NCI-H1092 treated with DMSO at 0.1 percent for 48 hours (cell line): ENCODE measurements at places on chromosomes 3 and 15.

DNA sequence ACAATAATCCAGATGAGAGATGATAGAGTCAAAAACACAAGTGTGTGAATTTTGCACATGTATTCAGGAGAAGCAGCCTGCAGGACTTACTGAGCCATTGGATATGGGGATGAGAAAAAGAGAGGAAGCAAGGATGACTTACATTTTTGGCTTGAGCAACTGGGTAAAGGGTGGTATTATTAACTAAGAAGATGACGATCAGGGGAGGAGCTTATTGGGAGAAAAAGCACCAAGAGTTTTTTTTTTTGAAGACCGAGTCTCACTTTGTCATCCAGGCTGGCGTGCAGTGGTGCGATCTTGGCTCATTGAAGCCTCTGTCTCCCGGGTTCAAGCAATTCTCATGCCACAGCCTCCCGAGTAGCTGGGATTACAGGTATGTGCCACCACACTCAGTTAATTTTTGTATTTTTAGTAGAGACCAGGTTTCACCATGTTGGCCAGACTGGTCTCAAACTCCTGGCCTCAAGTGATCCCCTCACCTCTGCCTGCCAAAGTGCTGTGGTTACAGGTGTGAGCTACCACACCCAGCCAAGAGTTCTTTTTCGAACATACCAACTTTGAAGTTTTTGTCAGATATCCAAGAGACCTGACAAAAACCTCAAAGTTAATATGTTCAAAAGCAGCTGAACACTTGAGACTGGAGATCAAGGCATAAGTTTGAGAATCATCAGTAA is 14.8 kb upstream of the SH3BP5 start:
- DNase-seq: no peak

- no peak for DNase-seq
Measured at GRCh38 chr15:59622289-59622688, 10.7 kb downstream of the GCNT3 start.

DNA sequence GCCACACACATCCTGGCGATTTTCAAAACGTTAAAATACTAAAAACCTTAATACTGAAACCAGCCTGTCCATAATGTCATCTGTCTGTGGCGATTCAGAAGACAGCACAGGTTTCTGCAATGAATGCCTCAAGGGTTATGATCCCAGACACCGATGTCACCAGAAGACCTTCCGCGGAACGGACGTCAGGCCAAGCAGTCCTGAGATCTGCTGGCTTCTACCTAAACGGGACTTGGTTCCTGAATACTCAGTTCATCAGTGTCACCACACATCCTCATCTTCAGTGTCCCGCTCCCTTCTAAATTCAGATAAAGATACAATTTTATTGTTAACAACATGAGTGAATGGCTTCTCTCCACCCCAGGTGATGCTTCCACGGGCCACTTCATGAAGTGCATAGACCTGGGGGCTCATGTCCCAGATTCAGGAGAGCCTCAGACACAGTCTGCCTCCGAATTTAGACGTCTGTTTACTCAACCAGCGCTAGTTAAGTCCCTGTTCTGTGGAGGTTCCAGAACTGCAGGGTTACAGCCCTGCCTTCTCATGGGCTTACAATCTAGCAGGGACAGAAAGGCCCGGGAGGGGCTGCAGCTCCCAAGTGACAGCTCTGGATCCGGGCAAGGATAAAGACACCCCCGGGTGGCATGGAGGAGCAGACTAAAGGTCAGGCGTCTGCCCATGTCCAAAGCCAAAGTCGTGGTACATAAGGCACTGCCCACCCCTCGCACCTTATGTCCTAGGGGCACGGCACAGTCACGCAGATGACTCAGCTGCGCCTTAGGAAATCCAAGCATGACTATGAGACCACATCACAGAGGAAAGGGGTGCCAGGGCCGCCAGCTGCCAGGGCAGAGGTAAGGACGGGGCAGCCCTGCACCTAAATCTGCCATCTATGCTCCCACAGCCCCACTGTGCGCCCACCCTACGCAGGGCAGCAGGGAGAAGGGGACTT is 75.9 kb downstream of the VGLL4 start:
- DNase-seq: no peak

DNA sequence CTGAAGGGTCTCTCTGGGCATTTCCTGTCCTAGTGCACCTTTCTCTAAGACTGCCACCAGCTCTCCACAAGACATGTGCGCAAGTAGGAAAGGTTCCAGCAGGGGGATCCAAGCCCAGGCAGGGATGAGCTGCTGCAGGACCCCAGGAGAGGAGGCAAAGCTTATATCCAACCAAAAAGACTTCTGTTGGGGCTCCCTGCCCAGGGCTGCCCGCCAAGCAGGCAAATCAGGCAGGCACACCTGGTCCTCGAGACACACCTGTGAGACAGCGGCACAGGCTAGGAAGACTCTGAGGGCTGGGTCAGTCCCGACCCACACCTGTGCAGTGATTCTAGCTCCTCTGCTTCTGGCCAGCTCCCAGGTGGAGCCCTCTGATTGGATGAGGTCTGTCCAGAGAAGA is 80.6 kb downstream of the MYLK start:
- DNase-seq: no peak

DNA sequence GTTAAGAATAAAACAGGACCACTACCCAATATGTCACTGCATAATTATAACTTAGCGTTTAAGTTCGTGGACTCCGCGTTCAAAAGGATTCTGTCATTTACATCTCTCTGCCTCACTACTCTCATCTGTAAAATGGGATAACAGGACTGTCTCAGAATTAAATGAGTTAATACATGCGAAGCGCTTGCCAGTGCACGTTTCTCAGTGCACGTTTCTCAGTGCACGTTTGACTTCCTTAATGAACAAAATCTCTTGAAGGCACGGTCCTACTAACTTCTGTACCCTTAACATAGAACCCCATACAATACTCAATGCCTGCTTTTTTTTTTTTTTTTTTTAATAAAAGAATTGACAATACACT is 499 bp downstream of the RABL3 start:
- DNase-seq: no peak

DNA sequence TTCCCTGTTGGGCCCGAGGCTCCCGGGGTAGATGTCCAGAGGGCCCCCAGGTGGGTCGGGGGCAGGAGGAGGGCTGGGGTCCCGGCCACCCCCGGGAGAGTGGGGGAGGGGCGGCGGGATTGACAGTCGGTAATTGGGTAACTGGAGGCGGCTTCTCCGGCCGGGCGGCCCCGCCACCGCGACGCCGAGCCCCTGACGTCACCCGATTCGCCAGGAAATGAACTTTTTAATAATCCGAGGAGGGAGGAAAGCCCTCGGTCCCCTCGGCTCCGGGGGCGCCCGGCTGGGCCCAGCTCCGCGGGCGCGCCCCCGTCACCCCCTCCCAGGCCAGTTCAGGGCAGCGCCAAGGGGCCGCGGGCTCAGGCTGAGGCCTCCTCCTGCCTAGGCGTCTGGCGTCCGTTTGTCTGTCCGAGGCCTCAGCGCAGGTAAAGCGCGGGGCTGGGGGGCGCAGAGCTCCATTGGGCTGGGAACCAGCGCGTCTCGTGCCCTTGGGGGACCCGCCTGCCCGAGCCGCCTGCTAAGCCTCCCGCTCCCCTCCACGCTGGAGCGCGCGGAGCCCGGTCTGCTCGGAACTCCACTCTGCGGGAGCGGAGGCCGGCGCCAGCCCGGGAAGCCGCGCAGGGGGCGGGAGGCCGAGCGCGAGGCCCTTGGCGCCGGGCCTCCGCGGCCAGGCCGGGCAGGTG is 3.9 kb downstream of the GATA2 start:
- no peak for DNase-seq

- no peak for DNase-seq
Measured at GRCh38 chr3:57059411-57059810, 1.1 kb upstream of the SPATA12 start.

DNA sequence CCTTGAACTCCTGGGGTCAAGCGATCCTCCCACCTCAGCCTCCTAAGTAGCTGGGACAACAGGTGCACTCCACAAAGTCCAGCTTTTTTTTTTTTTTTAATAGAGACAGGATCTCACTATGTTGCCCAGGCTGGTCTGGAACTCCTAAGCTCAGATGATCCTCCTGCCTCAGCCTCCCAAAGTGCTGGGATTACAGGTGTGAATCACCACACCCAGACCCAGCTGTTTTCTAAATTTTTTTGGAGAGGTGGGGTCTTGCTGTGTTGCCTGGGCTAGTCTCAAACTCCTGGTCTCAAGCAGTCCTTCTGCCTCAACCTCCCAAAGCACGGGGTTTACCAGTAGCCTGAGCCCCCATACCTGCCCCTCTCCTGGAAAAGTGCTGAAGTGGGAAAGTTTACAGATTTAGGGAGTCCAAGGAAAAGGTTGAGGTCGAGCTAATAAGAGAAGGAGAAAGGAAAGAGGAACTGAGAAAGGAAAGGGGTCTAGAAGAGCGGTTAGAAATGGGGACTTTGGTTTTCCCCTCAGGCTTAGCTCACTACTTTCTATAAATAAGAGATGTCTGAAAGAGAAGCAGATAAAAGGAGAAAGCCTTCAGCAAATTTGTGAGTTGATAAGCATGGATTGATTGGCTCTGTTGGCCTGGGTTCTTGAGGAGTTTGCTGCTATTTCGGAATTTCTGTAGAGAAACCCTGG is 23.6 kb downstream of the UBE2E1 start:
- DNase-seq: no peak

DNA sequence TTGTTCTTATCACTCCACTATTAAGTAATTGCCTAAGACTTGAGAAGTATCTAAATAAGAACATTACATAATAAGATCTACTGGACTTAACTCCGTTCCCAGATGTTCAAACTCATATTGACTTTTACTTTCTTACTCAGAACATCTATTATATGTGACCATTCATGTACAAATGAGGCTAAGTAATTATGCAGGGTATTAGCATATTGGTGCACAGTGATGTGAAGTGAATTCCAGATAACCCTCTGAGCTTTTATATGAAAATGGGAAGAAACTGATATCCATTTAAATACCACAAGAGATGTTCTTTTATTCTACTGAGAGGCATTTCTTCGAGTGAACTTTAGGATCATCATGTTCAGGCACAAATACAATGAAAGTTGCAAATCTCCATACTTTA is 135.7 kb downstream of the ZPLD1 start:
- DNase-seq: no peak

GRCh38 chr3:173003471-173003870 is 137.6 kb downstream of the SPATA16 start:
- no peak for DNase-seq

DNA sequence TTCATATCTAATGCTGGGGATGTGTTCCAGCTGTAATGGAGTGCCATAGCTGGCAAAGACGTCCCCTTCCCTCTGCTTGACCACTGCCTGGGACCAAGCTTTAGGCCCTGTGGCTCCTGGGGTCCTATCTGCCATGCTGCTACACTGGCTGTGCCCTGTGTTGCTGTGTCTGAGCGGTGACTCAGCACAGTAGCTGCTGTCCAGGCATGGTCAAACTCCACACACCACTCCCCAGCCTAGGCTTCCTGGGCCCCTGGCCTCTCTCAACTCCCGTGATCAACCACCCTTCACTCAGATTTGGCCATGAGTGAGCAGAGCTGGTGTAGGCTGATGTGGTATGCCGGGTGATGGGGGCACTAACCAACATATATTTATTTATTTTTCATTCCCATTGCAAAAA is 27.0 kb downstream of the EPHB1 start:
- DNase-seq: no peak

DNA sequence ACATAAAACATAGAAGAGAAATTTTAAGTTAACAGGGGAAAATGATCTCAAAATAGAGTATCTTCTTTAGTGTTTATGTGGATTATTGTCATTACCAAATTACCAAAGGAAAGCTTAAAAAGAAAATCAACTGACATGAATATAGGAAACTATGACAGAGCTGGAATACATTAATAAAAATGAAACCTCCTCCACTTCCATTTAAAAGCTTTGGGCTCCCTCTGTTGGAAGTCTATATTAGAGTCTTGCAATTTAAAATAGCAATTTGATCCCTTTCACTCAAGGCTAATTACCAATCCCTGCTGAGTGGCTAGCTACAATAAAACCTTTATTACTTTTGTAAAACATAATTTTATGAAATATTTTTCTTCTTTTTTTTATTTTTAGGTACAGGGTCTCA is 61.4 kb upstream of the IMPG2 start:
- peak; percentile 26 for DNase-seq

GRCh38 chr15:96849271-96849900 is 518.9 kb downstream of the NR2F2 start:
- no peak for DNase-seq

GRCh38 chr3:72597756-72598195 is 250.5 kb downstream of the SHQ1 start:
- peak; percentile 42 for DNase-seq

DNA sequence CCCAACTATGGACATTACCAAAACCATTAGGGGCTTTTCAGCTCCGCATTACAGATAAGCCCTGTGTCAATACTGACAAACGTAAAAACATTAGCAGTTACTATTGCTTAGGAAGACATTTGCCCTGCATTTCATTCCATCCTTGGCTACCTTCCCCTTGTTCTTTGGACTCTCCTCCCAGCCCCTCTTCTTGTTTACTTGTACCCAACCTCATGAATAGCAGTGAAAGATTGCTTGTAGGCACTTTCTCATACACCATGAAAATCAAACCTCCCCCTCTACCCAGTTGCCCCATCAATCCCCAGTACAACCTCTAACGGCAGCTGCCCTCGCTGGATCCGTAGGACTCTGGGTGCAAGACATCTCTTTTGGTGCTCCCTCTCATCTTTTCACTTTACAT is 16.9 kb upstream of the FAM107A start:
- DNase-seq: no peak

DNA sequence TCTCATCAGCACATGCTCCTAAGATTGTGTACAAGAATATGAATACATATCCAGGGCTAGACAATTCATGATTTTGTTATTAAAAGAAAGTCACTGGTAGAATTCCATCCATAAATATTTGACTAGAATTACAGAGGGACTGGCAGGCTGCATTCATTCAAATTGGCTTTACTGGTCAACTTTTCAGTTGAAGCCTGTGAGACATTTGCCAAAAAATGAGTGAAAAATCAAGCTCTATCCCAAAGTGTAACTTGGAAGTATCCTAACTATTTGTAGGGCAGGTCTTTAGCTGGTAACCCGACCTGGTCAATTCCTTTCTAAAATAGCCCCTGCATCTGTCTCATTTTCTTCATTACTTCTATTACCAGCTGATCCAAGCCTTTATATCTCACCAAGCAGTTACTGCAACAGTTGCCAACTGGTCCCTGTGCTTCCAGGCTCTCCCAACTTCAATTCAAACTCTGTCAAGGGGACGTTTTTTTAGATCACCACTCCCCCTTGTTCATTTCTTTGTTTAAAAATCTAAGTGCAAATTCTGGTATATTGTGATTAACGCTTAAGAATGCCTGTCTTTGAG is 173.1 kb upstream of the TBL1XR1 start:
- no peak for DNase-seq

DNA sequence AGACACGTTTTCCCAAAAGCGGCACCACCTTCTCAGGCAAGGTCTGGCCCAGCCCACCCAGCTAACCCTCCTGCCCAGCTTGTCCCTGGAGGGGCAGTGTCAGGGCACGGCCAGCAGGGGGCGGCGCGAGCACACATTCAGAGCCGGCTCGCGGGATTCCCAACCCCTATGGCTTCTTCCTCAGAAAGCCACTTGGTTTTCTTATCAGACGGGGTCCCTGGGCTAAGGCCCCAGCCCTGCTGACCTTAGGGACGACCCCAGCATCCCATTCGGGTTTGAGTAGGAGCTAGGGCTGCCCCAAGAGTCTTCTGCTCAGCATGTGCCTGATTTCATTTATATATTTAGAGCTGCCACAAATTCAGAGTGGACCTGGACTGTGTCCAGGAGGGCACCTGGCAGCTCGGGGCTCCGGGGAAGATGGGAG is 14.5 kb downstream of the RLBP1 start:
- DNase-seq: peak; percentile 64

- no peak for DNase-seq
Measured at GRCh38 chr3:138740072-138740471, 94.7 kb downstream of the PIK3CB start.

GRCh38 chr15:68601206-68602197 is 22.7 kb downstream of the CORO2B start:
- DNase-seq: no peak
